CD8-positive, alpha-beta memory T cell (primary cell): ENCODE measurements at places on chromosomes 7 and 10.
A peak's percentile ranks its signal among the peaks of the same experiment; 100 is the strongest.

DNA sequence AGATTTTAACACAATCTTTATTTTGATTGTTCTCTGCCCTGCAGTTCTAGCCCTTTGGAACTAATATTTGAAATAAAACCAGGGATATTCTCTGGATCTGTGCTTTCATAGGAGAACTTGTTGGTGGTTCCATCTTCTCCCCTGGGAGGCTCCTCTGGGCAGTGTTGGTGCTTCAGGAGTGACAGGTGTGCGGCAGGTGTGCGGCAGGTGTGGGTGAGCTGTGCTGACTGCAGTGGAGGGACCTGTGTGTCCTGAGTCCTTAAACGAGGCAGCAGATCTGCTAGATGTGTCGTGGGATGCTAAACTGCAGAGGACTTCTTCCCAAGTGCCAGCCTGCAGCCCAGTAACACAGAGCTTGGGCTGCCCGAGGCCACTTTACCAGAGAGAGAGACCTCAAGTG lies 98.4 kb downstream of the LYZL1 start:
- DNase-seq, result no peak

- DNase-seq, result no peak
Measured at GRCh38 chr10:102083541-102083940, 18.4 kb downstream of the HPS6 start.

- no peak for DNase-seq
Measured at GRCh38 chr7:22696541-22697228, 30.3 kb upstream of the IL6 start.

GRCh38 chr7:70577078-70577477 lies 554.9 kb upstream of the GALNT17 start:
- DNase-seq, result no peak

DNA sequence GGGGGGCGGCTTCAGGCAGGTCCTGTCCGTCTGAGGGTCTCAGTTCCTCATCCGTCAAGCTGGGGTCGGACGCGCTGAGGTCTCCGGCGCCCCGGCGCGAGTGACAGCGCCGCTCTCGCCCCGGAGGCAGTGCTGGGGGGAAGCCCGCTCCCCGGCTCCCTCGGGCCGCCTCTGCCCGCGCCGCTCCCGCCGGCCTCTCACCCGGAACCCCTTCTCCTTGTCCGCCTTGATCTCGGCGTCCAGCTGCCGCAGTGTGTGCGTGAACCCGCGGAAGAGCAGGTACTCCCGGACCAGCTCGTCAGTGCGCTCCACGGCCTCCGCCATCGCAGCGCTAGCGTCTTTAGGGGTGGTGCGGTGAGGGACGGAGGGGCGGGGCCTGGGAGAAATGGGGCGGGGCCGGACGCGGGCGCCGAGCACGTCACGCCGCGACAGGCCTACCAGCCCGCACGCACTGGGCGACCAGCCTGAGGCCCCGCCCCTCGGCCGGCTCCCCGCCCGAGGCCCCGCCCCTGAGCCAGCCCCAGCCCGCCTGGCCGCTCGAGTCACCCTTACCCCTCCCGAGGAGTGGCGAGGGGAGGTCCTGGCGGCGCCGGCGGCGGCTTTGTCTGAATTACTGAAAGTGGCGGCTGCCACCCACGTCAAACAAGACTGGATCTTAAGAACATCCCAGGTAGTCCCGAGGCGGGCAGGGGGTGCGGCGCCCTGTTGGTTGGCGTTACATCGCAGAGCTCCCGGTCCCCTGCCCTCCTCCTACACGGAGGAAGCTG lies at the start of gene WDR91:
TSS of gene WDR91 (minus strand) at position 348 of the 767 bp plus-strand sequence. CDS start at position 324, 24 bp downstream.
- peak; percentile 90 for DNase-seq

GRCh38 chr7:143305423-143306070 lies 10.4 kb upstream of the CLCN1 start:
- DNase-seq, result peak; percentile 44

- no peak for DNase-seq
Measured at GRCh38 chr10:21048068-21048467, 151.0 kb upstream of the NEBL start.
